Skin of body (tissue), 3 donors: ENCODE measurements at places on chromosomes 1 and 21. TPM values are rescaled to one million over a fixed set of nuclear protein-coding genes. Genes with fewer than 3 reads are reported as not detected.

LAPTM5 gene
- 16.8 TPM for total RNA-seq

C1QA gene
- total RNA-seq: 37.7 TPM

RIMS3 gene
- 0.59 TPM for total RNA-seq

LRRC8B gene
- 10.3 TPM for total RNA-seq

CELA3B gene
- not detected for total RNA-seq

CYP2J2 gene
- 10.1 TPM for total RNA-seq

OR10J1 gene
- total RNA-seq: not detected

C1orf56 gene
- 1.8 TPM for total RNA-seq

S100A14 gene
- total RNA-seq: 141 TPM

SYT2 gene
- total RNA-seq: 0.10 TPM

RNASEL gene
- total RNA-seq: 6.6 TPM

IL24 gene
- not detected for total RNA-seq

ZNF669 gene
- 6.8 TPM for total RNA-seq

IL20 gene
- total RNA-seq: 0.59 TPM

CRNN gene
- 4.3 TPM for total RNA-seq

CFAP126 gene
- not detected for total RNA-seq

NUF2 gene
- 11.9 TPM for total RNA-seq

TDRD5 gene
- total RNA-seq: 0.59 TPM

NR5A2 gene
- 5.9 TPM for total RNA-seq

CACHD1 gene
- total RNA-seq: 25.4 TPM

KCNT2 gene
- total RNA-seq: 5.1 TPM

DNTTIP2 gene
- total RNA-seq: 33.0 TPM
